Heart right ventricle (tissue), 16 donors: ENCODE measurements at places on chromosomes 11 and 22. TPM values are rescaled to one million over a fixed set of nuclear protein-coding genes. Genes with fewer than 3 reads are reported as not detected.

- no peak overlapping the region for H3K27ac ChIP-seq
- H3K36me3 ChIP-seq, result no peaks in the 10 kb centered on the region
- H3K27me3 ChIP-seq, result no peaks in the 10 kb centered on the region
- H3K4me1 ChIP-seq, result no peaks in the 10 kb centered on the region
- H3K4me3 ChIP-seq, result no peak overlapping the region
Measured at GRCh38 chr11:130689222-130689908, 226.9 kb downstream of the SNX19 start.

DNA sequence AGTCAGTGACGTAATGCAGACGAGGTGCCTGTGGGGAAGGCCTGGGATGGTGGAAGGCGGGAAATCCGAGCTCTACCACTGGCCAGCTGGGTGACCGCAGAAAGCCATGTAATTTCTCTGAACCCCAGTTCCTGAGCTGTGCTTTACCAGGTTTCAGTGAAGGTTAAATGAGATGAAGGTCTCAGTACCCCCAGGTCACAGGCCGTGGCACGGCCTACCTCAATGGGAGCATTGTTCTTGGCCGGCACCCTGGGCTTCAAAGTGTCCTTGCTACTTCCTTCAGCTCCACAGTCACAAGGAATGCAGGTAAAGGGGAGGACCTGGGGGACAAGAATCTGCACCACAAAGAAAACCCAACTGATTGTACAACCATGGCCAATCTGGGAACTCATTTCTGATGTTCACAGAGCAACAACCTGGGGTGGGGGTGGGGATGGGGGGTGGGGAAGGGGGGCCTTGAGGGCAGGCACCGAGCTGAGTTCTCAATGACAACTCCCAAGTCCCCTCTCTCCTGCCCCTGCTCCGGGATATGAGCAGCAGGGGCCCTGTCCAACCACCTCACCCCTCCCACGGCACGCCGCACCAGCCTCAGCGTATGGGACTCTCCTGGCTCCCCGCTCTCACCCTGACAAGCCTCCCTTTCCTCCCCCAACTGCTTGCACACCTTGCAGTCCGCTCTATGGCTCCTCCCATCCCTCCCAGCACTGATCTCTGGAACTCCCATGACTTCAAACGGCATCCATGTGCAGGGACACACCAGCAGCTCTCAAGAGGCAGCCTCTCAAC is 59.1 kb upstream of the ARFGAP3 start:
- no peak overlapping the region for H3K27ac ChIP-seq
- no peaks in the 10 kb centered on the region for H3K27me3 ChIP-seq
- H3K36me3 ChIP-seq, result no peaks in the 10 kb centered on the region
- H3K4me3 ChIP-seq, result no peak overlapping the region

- no peak overlapping the region for H3K4me3 ChIP-seq
- H3K4me1 ChIP-seq, result peaks cover 7% of the 10 kb centered on the region
- peaks cover 3% of the 10 kb centered on the region for H3K27me3 ChIP-seq
- no peak for DNase-seq
- H3K36me3 ChIP-seq, result no peaks in the 10 kb centered on the region
Measured at GRCh38 chr11:34630544-34630943, 9.7 kb downstream of the EHF start.

VSIG10L2 gene
- 0.15 TPM for polyA plus RNA-seq

F2 gene
- 0.04 TPM for polyA plus RNA-seq

DNA sequence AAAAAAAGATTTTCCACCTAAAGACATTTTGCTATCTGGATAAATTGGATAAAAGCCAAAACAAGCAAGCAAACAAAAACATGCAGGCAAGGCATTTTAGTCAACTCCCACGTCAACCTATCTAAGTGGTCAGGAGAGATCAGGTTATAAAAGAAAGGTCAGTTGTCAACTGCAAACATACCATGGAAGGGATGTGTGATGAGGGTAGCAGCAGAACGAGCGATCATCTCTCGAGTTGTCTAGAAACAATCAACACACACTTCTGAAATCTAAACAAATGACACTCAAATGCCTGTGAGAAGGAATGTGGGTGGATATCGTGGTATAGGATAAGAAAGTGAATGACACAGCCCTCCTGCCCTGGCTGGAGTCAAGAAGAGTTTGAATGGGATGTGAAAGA is 10.9 kb downstream of the MTCH2 start:
- no peak overlapping the region for H3K4me3 ChIP-seq
- no peak for DNase-seq
- no peaks in the 10 kb centered on the region for H3K27me3 ChIP-seq
- H3K36me3 ChIP-seq, result peaks cover 100% of the 10 kb centered on the region
- H3K27ac ChIP-seq, result no peak overlapping the region
- no peaks in the 10 kb centered on the region for H3K4me1 ChIP-seq

DNA sequence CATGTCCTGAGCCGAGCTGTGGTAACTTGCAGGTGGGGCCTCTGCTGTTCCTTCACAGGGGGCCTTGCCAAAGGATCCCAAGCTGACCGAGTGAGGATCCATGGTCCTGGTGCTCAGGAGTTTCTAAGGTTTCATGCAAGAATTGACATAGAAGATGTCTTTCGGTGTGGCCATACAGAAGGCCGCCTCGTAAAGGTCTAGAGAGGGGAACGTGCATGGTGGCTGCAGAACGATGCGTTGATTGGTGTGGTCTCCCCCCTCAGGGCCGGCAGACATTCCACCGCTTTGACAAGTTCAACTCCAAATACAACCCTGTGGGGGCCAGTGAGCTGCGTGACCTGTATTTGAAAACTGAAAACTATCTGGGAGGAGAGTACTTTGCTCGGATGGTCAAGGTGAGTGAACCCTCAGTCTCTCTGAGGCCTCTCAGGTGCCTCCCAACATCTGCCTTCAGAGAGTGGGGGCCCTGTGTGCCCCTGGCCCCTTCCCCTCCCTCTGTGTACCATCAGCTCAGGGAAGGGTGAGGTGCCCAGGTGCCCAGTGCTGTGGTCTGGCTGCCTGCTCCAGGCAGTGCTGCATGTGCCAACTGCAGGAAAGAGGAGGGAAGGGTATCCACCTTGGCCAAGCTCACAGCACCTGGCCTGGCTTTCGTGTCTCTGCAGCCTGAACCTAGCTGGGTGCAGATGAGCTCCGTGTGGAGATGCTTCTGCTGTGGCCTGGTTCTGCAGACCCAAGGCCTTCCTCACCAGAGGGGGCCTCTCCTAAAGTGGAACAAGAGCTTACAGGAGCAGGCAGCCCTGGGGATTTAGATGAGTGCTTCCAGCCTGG is 39.8 kb downstream of the AMPD3 start:
- no peak overlapping the region for H3K27ac ChIP-seq
- H3K4me1 ChIP-seq, result peaks cover 15% of the 10 kb centered on the region
- no peak for DNase-seq
- no peak overlapping the region for H3K4me3 ChIP-seq

- no peaks in the 10 kb centered on the region for H3K27me3 ChIP-seq
- peaks cover 57% of the 10 kb centered on the region for H3K4me1 ChIP-seq
- no peak overlapping the region for H3K4me3 ChIP-seq
- H3K36me3 ChIP-seq, result no peaks in the 10 kb centered on the region
Measured at GRCh38 chr11:61880454-61880853, 10.9 kb downstream of the FADS3 start.

- no peak overlapping the region for H3K4me3 ChIP-seq
- no peaks in the 10 kb centered on the region for H3K36me3 ChIP-seq
- H3K4me1 ChIP-seq, result no peaks in the 10 kb centered on the region
- no peak for DNase-seq
- H3K27ac ChIP-seq, result no peak overlapping the region
Measured at GRCh38 chr11:45316258-45316657, 30.1 kb upstream of the SYT13 start.

DBX1 gene
- not detected for polyA plus RNA-seq

DNA sequence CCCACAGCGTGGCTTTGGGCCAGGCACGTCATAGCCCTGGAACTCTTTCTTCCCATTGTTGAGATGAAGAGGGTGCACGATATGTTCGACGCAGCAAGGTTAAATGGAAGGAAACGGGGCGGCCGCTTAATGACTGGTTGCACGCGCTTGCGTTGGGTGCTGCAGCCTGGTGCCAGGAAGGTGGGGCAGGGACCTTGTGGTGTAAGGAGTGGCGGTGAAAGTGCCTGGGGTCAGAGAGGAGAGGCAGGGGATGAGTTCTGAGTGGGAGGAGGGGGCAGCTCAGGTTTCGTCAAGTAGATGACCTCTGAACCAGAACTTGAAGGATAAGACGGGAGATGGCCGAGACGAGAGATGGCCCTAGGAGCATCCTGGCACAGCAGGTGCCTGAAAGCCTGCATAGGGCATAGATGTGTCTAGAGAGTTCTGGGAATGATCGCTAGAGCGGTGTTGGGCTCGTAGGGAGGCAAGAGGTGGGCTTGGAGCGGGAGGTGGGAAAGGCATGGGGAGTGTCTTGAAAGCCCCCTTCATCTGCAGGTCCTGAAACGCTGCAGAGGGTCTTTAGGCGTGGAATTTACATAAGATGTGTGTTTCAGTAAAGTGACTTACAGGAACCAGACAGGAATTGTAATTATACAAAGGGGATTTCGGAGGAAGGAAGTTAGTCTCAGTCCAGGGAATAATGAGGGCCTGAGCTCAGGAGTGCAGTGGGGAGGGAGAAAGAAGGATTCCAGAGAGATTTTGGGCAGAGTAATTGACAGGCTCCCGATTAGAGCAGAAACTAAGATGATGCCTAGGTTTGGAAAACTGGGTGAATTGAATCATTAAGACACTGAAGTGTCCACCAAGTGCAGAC is 43.2 kb upstream of the CLDN5 start:
- H3K27ac ChIP-seq, result peak overlapping the region; percentile 86
- peak; percentile 45 for DNase-seq
- no peaks in the 10 kb centered on the region for H3K36me3 ChIP-seq
- peaks cover 8% of the 10 kb centered on the region for H3K4me1 ChIP-seq

RHOG gene
- polyA plus RNA-seq, result 55.7 TPM

- no peak for DNase-seq
- no peak overlapping the region for H3K27ac ChIP-seq
- H3K27me3 ChIP-seq, result no peaks in the 10 kb centered on the region
- no peak overlapping the region for H3K4me3 ChIP-seq
- no peaks in the 10 kb centered on the region for H3K36me3 ChIP-seq
Measured at GRCh38 chr11:92167571-92167970, 57.0 kb upstream of the FAT3 start.

DNA sequence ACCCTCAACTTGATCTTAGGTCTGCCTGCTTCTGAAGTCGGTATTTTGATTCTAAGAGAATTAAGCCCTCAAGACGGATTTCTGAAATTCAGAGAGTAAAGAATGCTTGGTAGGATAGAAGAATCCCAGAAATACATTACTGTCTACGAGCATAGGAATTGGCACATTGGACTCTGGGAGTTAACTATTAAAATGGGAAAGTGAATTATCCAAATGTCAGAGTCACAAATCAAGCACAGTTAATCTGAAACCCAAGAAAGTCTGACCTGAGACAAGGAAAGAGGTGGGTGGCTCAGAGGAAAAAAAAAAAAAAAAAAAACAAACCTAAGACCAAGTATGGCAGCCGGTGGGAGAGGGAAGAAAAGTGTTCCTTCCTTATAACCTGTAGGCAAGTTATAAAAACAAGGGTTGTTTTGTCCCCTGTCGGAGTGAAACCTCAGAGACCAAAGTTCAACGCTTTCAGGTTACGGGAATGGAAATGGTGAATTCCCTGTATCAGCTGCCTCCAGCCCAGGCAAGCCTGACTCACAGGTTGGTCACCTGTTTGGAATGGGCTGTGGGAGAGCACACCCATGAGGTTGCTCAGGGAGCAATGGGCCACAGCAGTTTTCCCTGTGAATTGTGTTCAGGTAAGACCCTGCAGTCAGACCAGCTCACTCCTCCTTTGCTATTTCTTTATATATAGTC is 139.0 kb downstream of the ETS1 start:
- H3K27me3 ChIP-seq, result no peaks in the 10 kb centered on the region
- no peak overlapping the region for H3K4me3 ChIP-seq
- DNase-seq, result no peak
- H3K4me1 ChIP-seq, result peaks cover 23% of the 10 kb centered on the region
- no peaks in the 10 kb centered on the region for H3K36me3 ChIP-seq

MMP12 gene
- polyA plus RNA-seq, result not detected

DNA sequence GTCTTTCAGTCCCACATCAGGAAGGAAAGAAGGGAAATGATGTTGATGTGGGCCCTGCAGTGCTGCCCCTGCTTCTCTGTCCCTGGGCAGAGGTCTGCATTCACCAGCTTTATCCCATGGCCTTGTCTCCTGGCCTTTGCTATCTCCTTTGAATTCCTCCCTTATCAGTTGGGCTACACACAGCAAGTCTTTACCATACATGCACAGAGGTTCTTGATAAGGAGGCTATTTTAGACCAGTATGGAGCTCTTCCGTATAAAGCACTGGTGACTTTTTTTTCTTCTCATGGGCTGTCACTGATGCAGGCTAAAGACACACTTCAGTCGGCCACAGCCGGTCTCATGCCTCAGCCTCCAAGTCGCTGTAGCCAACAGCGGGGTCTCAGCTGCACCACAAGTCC is 20.2 kb downstream of the MYO18B start:
- no peaks in the 10 kb centered on the region for H3K36me3 ChIP-seq
- H3K4me1 ChIP-seq, result peaks cover 65% of the 10 kb centered on the region
- peak overlapping the region; percentile 96 for H3K27ac ChIP-seq
- no peak for DNase-seq
- H3K27me3 ChIP-seq, result no peaks in the 10 kb centered on the region
- H3K4me3 ChIP-seq, result no peak overlapping the region

DNA sequence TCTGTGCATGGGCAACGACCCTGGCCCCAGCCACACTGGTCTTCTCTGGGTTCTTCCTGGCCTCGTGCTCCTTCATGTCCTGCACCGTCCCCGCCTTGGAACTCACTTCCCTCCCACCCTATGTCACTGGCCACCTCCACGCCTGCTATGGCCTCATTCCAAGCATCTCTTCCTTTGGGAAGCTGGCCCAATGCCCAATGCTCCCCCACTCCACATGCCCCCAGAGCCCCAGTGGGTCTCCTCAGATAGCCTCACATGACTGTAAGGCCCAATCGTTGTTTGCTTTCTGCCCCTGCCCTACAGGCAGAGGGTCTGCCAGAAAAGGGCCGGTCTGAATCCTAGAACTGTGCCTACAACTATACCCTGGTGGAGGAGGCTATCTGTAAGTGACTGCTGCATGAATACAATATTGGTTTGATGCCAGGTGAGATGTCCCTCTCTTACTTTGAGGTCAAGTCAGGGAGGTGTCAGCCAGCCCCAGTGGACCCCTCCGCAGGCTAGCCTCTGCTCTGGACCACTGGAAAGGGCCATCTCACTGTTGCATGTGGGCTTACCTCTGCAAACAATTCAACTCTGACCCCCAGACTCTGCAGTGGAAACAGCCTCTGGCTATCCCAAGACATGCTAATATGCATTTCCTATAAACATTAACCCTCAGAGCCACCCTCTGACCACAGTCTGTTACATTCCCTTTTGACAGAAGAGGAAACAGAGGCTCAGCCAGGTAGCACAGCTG is 2.1 kb upstream of the GNAZ start:
- H3K36me3 ChIP-seq, result no peaks in the 10 kb centered on the region
- no peak for DNase-seq
- no peaks in the 10 kb centered on the region for H3K27me3 ChIP-seq

GRCh38 chr11:86202013-86202336 is 42.6 kb upstream of the EED start:
- peak overlapping the region; percentile 84 for H3K27ac ChIP-seq
- H3K4me1 ChIP-seq, result peaks cover 6% of the 10 kb centered on the region
- DNase-seq, result no peak
- peak overlapping the region; percentile 25 for H3K4me3 ChIP-seq
- no peaks in the 10 kb centered on the region for H3K36me3 ChIP-seq
- H3K27me3 ChIP-seq, result no peaks in the 10 kb centered on the region

GRCh38 chr11:124672536-124673215 is 863 bp downstream of the SIAE start:
- H3K27me3 ChIP-seq, result no peaks in the 10 kb centered on the region
- peak overlapping the region; percentile 92 for H3K27ac ChIP-seq
- H3K36me3 ChIP-seq, result no peaks in the 10 kb centered on the region
- peak overlapping the region; percentile 65 for H3K4me3 ChIP-seq

- no peak overlapping the region for H3K27ac ChIP-seq
- no peaks in the 10 kb centered on the region for H3K27me3 ChIP-seq
- H3K4me1 ChIP-seq, result peaks cover 4% of the 10 kb centered on the region
- DNase-seq, result no peak
Measured at GRCh38 chr22:35378621-35379020, 2.3 kb upstream of the HMOX1 start.
